ENCODE measurements at places on chromosomes 7 and 10.

DNA sequence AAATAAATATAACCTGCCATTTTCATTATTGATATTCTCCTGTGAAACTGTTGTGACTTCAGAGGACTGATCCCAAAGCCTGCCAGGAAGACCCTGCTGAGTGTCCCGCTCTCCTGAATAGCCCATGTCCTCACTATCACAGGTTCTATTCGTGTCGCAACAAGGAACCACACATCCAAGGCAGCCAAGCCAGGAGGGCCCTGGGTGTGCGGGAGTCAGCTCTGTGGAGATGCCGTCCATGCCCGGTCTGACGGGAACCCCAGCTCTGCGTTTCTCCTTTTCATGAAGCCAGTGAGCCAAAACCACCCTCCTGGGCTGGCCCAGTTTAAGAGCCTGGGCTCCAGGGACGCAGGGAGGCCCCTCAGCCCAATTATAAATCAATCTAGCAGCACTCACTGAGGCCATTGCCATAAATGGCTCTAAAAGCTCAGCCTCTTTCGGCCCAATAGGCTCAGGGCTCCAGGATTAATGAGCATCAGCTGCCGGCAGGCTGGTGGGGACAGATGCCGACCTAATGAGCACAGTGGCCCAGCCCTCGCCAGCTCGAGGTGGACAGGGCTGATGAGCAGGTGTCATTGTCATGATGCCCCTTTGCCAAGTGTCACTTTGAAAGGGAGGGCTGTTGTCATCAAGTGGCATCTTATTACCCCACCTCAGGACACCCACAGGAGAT is 177.9 kb downstream of the PLXNA4 start:
- no peak for DNase-seq

- DNase-seq: no peak
Measured at GRCh38 chr10:74882427-74882826, 56.0 kb downstream of the KAT6B start.

GRCh38 chr10:123421461-123421860 is 244.7 kb upstream of the GPR26 start:
- DNase-seq: peak; percentile 63

GRCh38 chr10:772227-772637 is 82.8 kb upstream of the DIP2C start:
- DNase-seq: no peak

DNA sequence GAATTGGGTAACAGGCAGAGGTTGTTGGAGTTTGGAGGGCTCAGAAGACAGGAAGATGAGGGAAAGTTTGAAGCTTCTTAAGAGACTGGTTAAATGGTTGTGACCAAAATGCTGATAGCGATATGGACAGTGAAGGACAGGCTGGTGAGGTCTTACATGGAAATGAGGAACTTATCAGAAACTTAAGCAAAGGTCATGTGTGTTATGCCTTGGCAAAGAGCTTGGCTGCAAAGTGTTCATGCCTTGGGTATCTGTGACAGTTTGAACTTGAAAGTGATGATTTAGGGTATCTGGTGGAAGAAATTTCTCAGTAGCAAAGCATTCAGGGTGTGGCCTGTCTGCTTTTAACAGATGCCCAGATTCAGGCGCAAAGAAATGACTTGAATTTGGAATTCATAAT is 64.5 kb upstream of the EEPD1 start:
- no peak for DNase-seq

DNA sequence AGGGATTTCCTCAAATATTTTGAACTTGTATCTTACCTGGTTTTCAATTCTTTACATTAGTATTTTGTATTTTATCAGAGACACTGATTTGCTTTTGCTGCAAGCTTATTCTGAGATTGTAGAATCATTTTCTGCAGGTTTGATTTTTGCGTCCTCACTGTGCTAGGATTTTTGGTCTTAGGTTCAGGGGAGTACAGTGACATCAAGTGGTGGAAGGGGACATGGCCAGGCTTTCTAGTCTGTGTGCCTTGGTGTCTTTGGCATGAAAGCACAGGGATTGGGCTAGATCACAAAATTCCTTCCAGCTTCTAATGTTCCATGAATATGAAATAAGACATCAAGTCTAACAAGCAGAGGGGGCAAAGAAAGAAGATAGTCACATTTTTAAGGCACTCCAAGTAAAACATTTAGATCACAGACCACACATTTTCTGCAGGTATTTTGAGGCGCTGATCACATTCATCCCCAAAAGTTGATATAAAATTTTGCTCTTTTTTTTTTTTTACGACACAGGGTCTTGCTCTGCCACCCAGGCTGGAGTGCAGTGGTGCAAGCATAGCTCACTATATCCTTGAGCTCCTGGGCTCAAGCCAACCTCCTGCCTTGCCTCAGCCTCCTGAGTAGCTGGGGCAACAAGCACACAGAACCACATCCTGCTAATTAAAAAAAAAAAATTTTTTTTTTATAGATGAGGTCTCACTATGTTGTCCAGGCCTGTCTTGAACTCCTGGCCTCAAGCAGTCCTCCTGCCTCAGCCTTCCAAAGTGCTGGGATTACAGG is 124.4 kb downstream of the PON1 start:
- peak; percentile 85 for DNase-seq

DNA sequence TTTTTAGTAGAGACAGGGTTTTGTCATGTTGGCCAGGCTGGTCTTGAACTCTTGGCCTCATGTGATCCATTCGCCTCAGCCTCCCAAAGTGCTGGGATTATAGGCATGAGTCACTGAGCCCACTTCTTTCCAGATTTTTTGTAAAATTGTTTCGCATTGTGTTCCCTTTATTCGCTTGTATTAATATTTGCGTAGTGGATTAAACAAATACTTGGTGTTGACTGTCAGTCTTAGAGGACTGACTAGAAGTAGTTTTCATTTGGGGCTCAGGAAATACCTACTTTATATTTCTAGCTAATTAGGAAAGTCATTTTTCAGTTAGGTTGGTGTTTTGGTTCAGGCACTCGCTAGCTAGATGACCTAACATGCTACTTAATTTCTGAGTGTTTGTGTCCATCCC is 11.1 kb downstream of the WAC start:
- DNase-seq: no peak

DNA sequence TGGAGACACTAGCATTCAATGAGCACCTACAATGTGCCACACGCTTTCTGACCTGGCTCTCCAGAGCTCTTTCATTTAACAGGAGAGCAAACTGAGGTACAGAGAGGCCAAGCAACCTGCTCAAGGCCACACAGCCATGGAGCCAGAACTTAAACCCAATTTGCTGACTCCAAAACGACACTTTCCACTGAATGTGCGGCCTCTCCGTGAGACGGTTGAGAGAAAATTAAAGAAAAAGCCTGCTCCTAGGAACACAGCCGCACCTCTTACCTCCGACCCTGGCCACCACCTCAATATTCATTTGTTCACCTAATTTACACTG is 42.8 kb downstream of the ZCCHC24 start:
- no peak for DNase-seq
